ENCODE measurements at places on chromosomes 3 and 15. TPM values are rescaled to one million over a fixed set of nuclear protein-coding genes. Genes with fewer than 3 reads are reported as not detected.

Gene LRRN1
- 8.5 TPM for total RNA-seq

Gene SATB1
- total RNA-seq, result 33.8 TPM

Gene ARL6
- total RNA-seq, result 5.7 TPM

Gene ZNF80
- total RNA-seq, result not detected

Gene IL16
- total RNA-seq, result 15.2 TPM

Gene FBXO40
- total RNA-seq, result not detected

Gene TMEM158
- 4.2 TPM for total RNA-seq

Gene CFAP100
- total RNA-seq, result not detected

Gene CPNE9
- 0.62 TPM for total RNA-seq

Gene BFSP2
- total RNA-seq, result not detected

Gene TGM5
- 121 TPM for total RNA-seq

Gene PRRT3
- total RNA-seq, result 4.8 TPM

Gene LYZL4
- total RNA-seq, result not detected

Gene CCDC39
- total RNA-seq, result not detected

Gene RTP1
- not detected for total RNA-seq

Gene PDE12
- 22.7 TPM for total RNA-seq

Gene ANKUB1
- total RNA-seq, result not detected

Gene ISLR
- total RNA-seq, result 41.3 TPM

Gene KNL1
- 0.69 TPM for total RNA-seq

Gene TLR9
- total RNA-seq, result 0.19 TPM

Gene SACM1L
- total RNA-seq, result 23.8 TPM

Gene GOLGA6L9
- 5.8 TPM for total RNA-seq

Gene MESP2
- 1.1 TPM for total RNA-seq

Gene C3orf85
- not detected for total RNA-seq

Gene CPB1
- not detected for total RNA-seq

Gene TRPM1
- total RNA-seq, result 8.9 TPM

Gene MCF2L2
- total RNA-seq, result 1.3 TPM

Gene CFAP92
- 0.25 TPM for total RNA-seq

Gene AADAC
- 6.2 TPM for total RNA-seq

Gene NECTIN3
- total RNA-seq, result 7.1 TPM

Gene FETUB
- 4.0 TPM for total RNA-seq

Gene OR5K2
- total RNA-seq, result not detected

Gene GPR156
- total RNA-seq, result 0.34 TPM

Gene FANCD2OS
- total RNA-seq, result not detected

Gene CCPG1
- total RNA-seq, result 27.5 TPM

Gene TUSC7
- total RNA-seq, result not detected

Gene CADM2
- 0.32 TPM for total RNA-seq

Gene PHLDB2
- total RNA-seq, result 23.5 TPM

Gene SLC25A26
- 13.7 TPM for total RNA-seq

Gene HRG
- total RNA-seq, result 0.10 TPM

Gene MYLK
- 92.8 TPM for total RNA-seq

Gene GABRR3
- not detected for total RNA-seq

Gene SLC22A13
- total RNA-seq, result 0.13 TPM

Gene IQCH
- 1.4 TPM for total RNA-seq

Gene ROPN1B
- total RNA-seq, result 14.1 TPM

Measured in lower leg skin (tissue), 4 donors.